Stimulated activated CD4-positive, alpha-beta T cell treated with anti-CD3 and anti-CD28 coated beads, Interleukin-1b, Interleukin-23, amount 100 ng/mL, for 1 hour (primary cell): ENCODE measurements at places on chromosomes 5 and 9.

- DNase-seq = peak; percentile 69
Measured at GRCh38 chr5:179060116-179061008, at the start of gene ZNF354C. Gene ZNF354C, plus strand, starts transcription at chr5:179060373. Its CDS starts 1,696 bp downstream, at chr5:179062069.

DNA sequence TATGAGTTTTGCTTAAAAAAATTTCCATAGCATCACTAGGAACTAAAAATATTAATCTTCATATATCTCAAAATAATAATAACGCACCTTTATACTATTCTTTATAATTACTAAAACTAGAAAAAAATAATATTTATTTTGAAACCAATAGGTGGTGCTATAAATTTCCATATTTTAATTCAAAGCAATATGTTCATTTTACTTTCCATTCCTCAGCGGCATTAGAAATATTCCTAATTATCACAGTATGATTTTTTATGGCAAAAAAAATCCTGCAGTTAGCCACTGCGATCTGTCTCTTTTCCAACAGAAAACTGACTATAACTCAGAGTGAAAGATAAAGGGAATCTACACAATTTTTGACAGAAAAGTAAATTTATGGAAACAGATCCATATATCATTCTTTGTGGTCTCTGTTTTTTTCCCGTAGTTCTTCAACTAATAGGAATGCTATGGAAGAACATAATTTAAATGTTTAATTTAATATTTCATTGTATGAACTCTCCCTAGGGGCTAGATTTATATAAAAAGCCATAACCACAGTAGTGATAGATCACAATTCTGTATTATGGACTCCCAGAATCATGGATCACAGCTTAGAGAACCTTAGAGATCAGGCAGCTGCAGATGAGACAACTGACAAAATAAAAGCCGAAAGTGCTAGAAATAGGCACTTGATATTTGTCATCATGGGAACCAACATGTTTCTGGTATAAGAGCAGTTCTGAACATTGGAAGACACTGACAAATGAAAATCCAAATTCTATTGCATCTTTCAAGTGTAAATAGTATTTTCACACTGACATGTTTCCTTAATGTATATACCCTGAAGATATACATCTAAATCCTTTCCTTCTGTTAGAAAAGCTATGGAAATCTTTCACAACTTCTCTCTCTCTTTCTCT lies 167.7 kb upstream of the MPDZ start:
- DNase-seq = no peak

DNA sequence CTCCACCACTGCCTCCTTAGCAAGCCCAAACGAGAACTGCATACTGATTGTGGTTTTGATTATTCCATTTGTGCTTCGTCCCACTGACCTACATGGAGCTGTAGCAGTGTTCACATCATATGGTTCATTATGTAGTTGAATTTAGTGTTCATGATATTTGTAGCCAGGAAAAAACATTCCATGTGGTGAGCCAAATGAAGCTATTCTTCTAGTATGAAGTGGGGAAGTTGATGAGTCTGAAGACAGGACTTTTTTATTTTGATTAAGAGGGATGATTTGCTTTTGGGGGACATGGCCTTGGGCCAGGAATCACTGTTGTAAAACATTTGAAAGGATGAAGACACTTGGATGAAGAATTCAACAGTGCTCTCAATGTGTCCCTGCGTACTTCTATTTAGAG lies 192.9 kb upstream of the SLC27A6 start:
- no peak for DNase-seq

DNA sequence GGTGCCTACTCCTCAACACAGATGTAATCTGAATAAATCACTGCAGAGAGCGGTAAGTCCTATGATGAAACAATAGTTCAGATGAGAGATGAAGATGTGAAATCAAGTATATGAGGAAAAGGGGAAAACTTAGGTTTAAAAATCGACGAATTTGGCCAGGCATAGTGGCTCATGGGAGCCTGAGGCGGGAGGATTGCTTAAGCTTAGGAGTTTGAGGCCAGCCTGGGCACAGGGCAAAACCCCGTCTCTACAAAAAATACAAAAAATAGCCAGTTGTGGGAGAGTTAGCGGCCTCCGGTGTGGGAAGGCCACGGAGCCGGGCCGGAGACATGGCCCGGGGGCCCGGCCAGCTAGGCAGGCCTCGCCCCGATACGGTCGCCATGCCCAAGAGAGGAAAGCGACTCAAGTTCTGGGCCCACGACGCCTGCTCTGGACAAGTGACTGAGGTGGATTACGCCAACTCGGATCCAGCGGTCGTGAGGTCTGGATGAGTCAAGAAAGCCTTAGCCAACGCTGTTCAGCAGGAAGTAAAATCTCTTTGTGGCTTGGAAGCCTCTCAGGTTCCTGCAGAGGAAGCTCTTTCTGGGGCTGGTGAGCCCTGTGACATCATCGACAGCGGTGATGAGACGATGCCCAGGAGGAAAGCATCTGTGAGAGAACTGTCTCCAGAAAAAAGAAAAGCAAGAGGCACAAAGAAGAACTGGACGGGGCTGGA lies 62.8 kb upstream of the SUB1 start:
- DNase-seq = no peak

GRCh38 chr9:129761901-129762369 lies 9.1 kb upstream of the PTGES start:
- no peak for DNase-seq

DNA sequence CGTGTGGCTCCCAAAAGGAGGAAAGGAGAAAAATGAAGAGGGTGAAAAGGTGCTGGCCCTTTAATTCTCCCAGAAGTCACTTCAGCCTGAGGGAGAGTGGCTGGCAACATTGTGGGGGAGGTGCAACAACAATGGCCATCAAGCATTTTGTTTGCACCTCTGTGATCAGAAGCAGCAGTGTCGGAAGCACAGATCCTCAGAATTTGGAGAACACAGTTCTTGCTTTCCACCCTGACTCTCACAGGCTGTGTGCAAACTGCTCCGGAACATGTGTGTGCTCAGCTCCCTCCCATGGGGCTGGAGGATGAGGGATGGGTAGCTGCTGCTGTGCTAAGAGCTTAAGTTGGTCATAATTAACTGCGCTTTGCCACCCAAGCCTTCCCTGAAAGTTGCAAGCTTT lies 127.1 kb downstream of the DPYSL3 start:
- no peak for DNase-seq

DNA sequence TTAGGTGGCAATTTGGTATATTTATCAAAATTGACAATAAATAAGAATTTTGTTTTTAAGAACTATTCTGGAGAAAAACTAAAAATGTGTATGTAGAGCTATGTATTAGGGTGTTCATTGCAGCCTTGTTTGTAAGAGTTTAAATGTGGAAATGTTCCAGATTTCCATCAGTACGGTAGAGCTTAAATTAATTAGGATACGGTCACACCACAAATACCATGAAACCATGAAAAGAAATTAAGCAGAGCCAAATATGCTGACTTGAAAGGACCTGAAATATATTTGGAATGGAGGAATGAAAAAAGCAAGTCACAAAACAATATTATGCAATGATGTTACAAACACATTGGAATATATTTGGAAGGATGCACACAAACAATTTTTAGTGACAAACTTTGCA lies 64.6 kb downstream of the ACTBL2 start:
- DNase-seq = no peak

GRCh38 chr5:144093868-144094267 lies 76.6 kb downstream of the YIPF5 start:
- no peak for DNase-seq

GRCh38 chr9:77798140-77798539 lies 150.0 kb upstream of the GNA14 start:
- no peak for DNase-seq

GRCh38 chr5:16579142-16579847 lies 37.5 kb downstream of the RETREG1 start:
- no peak for DNase-seq

DNA sequence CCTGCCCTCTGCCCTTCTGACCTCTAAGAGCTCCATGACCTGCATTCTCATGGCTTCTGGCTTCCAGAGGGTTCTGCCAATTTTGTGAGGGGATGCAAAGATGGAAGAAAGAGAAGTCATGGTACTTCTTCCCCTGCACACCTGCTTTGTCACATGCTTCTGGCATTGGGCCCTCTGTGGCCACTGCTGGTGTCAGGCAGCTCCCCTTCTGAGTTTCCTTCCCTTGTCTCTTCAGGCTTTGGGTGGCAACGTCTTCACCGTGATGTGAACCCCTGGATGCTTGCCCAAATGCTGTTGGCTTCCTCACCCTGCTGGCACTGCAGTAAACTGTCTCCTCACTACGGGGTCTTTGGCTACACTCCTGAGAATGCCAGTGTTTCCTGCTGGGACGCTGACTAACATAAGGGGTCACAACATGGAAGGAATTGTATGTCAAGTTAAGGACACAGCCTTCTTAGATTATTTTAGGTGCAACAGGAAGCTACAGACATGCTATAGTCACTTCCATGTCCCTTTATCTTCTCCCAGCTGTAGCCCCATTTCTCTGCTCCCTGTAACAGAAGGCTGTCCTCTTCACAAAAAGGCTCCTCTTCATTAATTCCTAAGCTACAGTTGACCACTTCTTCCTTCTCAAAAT lies 8.9 kb upstream of the CLINT1 start:
- DNase-seq = no peak

DNA sequence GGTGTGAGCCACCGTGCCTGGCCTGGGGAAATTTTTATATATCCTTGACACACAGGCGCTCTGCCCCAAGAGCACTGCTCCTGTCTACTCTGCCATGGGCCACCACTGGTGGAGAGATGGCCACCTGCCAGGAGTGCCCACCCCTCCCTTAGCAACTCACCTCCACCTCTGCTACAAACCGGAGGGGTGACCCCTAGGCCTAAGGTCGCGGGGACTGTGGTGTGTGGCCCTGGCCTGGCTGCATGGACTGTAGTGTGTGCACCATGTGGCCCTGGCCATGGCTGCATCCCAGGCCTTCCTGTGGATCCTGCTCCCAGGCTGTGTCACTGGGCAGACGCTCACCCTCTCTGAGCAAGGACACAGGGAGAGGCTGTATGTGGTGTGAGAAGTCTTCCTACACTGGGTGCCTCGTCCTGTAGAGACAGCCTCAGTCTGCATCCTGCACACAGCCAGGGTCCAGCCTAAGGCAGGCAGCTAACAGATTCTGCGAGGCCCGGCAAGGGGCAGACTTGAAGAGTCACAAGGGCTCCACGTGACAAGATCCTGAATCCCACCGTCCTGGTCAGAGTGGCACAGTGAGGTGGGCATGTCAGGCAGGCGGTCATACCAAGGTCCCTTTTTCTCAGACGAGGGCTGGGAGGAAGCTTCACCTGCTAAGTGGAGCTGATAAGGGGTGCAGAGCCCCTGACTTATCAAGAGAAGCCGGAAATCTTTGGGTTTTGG lies 10.3 kb downstream of the NINJ1 start:
- DNase-seq = no peak

DNA sequence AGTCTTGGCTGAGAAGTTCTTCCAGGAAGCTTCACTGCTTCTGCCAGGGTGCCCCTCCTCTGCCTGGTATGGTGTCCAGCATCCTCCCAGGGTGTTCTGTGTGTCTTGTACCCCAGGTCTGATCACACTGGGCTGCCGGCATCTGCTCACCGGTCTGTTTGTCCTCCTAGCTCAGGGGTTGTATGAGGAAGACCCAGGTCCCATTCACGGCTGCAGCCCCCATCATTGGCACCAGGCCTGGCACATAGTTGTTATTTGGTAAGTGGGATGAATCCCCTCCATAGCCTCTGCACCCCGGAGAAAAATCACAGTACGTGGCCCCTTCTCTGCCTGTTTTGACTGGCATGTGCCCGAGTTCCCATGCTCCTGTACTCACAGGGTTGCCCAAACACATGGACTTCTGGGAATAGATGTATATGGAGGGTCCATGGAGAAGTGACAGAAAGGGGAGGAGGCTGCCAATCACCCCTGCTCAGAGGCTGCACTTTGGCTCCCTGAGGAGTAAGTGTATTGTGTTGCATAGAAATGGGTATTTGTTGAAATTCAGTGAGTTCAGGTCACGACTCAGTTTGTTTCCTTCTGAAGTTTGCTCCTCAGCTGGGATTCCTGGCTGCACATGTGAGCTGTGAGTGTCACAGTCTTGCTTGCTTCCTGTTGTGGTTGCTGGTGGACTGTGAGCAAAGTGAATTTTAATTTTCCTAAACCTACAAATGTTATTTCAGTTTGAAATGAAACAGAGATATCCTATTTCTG lies 96.2 kb downstream of the HSPA4 start:
- DNase-seq = no peak

DNA sequence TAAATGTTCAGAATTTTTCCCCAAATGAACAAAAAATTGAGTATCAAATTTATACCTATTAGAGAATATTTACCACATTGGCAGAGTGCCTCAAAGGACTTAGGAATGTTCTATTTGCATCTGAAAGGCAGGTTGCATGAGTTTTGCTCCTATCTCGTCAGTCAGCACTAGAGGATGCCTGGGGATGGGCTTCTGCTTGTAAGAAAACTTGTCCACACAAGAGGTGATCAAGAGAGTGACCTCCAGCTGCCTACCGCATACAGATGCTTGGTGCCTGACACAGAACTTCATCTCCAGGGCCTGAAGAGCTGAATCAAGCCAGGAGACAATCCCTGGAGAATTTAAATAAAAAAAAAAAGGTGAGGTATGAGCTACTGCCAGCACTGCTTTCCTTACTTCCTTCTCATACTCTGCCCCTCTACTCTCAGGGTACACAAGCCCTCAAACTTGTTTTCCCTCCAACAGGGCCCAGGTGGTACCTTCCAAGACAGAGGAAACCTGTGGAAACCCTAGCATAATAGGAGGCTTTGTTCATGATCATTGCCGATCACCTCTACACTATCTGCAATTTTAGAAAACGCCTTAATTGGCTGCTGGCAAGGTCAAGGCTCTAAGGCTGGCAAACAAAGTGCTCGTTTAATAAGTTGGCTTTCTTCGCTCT lies 166.6 kb downstream of the ELAVL2 start:
- no peak for DNase-seq

DNA sequence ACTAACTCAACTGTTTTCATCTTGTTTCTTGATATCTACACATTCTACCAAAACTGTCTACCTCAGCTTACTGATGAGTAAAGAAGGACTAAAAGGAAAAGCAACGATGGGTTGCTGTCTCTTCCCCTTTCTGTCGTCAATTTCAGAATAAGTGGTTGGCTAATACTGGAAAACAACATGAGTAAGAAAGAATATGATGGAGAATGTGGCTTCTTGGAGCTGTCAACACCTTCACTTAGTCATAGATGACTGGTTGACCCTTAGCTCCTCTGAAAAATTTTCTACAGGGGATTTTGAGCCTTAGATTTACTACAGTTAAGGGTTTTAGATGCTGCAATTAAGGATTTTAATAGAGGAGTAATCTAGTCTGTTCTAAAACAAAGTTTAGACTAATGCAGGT lies 797.9 kb downstream of the TLE4 start:
- DNase-seq = no peak

DNA sequence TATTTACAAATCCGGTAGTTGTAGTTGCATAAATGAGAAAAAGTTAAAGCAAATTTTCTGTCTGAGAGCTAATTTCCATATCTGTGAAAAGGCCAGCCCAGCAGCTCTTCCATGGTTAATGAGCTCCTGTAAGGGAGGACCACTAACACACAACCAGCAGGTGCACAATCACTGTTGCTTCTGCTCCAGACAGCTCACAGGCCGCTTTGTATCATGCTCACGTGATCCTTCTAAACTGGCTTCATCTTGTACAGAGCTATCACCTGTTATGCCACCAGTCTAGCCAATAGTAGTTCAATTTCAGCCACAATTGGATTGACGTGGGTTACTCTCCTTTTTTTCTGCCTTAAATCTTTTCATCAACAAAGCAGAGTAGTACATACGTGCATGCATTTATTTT lies 38.3 kb upstream of the FBXL17 start:
- DNase-seq = no peak

GRCh38 chr9:125240649-125240999 lies 519 bp downstream of the HSPA5 start:
- DNase-seq = no peak
